ENCODE measurements at places on chromosomes 16 and 17. TPM values are rescaled to one million over a fixed set of nuclear protein-coding genes. Genes with fewer than 3 reads are reported as not detected.

DNA sequence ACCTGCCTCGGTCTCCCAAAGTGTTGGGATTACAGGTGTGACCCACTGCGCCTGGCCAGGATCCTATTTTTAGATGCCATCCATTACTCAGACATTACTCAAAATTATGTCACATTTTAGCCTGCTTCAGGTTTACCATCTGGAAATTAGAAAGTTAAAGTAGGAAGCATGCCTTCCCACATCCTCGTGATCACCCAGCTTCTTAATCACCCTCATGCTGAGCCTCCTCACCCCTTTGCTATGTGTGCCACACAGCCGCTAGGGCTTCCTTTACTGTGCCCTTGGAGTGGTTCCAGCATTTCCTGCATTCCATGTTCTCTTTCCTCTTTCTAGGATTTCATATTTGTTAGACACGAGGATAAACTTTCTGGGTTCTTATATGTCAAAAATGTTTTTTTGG lies 9.3 kb downstream of the ADORA2B start:
- H3K36me3 ChIP-seq: no peaks in the 10 kb centered on the region
- DNase-seq: no peak
- no peak overlapping the region for H3K4me3 ChIP-seq
- H3K27me3 ChIP-seq: peaks cover 3% of the 10 kb centered on the region

DNA sequence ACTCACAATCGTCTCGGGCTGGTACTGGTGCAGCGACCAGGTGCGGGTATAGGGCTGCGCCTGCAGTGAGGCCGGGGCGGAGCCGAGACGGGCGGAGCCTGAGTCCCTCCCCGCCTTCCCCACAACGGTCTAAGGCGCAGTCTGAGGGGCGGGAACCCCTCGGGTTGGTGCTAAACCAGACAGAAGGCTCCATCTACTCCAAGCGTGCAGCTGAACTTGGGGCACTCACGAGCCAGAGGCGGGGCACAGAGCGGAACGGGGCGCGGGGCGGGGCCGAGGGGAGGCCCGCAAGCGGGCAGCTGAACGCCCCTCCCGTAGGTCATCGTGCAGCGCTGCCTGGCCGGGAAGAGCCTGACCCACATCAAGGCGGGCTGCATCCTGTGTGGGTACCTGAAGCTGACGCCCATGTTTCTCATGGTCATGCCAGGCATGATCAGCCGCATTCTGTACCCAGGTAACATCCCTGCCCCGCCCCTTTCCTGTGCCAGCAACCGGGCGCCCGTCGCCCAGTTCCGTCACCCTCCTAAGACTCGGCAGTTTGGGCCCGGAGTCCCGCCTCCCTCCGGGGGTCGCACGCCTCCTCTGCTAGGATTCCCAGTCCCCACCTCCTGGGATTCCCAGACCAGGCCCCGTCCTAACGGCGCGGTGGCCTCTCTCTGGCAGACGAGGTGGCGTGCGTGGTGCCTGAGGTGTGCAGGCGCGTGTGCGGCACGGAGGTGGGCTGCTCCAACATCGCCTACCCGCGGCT lies 5.0 kb downstream of the SLC5A2 start:
- H3K4me1 ChIP-seq: 0 out of 2 replicates have a peak, but pooled peaks cover 3% of the 10 kb centered on the region
- H3K27ac ChIP-seq: no peak overlapping the region
- H3K36me3 ChIP-seq: no peaks in the 10 kb centered on the region
- H3K4me3 ChIP-seq: peak overlapping the region; percentile 52

The TADA2A gene
- 34.6 TPM for total RNA-seq

- peaks cover 5% of the 10 kb centered on the region for H3K27me3 ChIP-seq
- H3K36me3 ChIP-seq: no peaks in the 10 kb centered on the region
- no peak overlapping the region for H3K4me3 ChIP-seq
- H3K27ac ChIP-seq: no peak overlapping the region
Measured at GRCh38 chr16:24286741-24287405, 30.7 kb downstream of the CACNG3 start.

- DNase-seq: peak; percentile 45
- peak within 1 kb of the TSS; percentile 96 for H3K27ac ChIP-seq
- H3K36me3 ChIP-seq: peaks cover 16% of the 10 kb centered on the region
- no peaks in the 10 kb centered on the region for H3K27me3 ChIP-seq
Measured at GRCh38 chr16:2205104-2205966, at the start of gene MLST8. Gene MLST8, plus strand, starts transcription at chr16:2205454. Its CDS starts 632 bp downstream, at chr16:2206086.

The SMIM5 gene
- total RNA-seq: not detected

The MFSD11 gene
- 13.6 TPM for total RNA-seq

DNA sequence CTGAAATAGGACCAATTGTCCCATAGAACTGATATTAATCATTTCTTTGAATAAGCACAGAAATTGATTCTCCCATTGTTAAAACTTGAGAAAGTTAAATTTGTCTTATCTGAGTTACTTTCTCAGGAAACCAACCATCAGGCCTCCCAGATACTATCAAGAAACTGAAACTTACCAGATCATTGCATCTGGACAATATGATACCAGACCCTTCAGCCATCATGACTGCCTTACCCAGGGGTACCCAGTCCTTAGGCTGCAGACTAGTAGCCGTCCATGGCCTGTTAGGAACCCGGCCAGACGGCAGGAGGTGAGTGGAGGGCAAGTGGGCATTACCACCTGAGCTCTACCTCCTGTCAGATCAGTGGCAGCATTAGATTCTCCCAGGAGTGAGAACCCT lies 7.8 kb downstream of the STXBP4 start:
- no peaks in the 10 kb centered on the region for H3K36me3 ChIP-seq
- no peak for DNase-seq
- no peak overlapping the region for H3K4me3 ChIP-seq
- H3K4me1 ChIP-seq: peaks cover 12% of the 10 kb centered on the region
- peak overlapping the region; percentile 46 for H3K27ac ChIP-seq

The ZNF771 gene
- 5.2 TPM for total RNA-seq

DNA sequence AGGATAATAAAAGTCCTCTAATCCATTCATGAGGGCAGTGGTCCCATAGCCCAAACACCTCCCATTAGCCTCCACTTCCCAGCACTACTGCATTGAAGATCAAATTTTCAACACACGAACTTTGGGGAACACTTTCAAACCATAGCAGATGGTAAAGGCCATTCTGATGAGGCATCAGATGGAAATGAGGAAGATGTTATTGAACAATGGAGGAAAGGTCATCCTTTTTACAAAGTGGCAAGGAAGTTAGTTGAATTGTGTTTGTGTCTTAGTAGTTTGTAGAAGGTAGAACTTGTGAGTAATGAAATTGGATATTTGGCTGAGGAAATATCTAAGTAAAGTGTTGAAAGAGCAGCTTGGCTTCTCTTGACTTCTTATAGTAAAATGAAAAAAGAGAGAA lies 93.3 kb upstream of the NLRP1 start:
- H3K27me3 ChIP-seq: peaks cover 2% of the 10 kb centered on the region
- DNase-seq: no peak
- no peak overlapping the region for H3K4me3 ChIP-seq
- peaks cover 2% of the 10 kb centered on the region for H3K4me1 ChIP-seq
- no peaks in the 10 kb centered on the region for H3K36me3 ChIP-seq
- no peak overlapping the region for H3K27ac ChIP-seq

The SCO1 gene
- total RNA-seq: 43.1 TPM

The PRSS36 gene
- not detected for total RNA-seq
